Naive thymus-derived CD4-positive, alpha-beta T cell (primary cell): ENCODE measurements at places on chromosomes 7 and 10. TPM values are rescaled to one million over a fixed set of nuclear protein-coding genes. Genes with fewer than 3 reads are reported as not detected.

KEL gene
- total RNA-seq: 0.44 and 0.92 TPM in 2 replicates

GRCh38 chr7:151987748-151988529 is 31.7 kb downstream of the GALNTL5 start:
- DNase-seq: no peak

DNA sequence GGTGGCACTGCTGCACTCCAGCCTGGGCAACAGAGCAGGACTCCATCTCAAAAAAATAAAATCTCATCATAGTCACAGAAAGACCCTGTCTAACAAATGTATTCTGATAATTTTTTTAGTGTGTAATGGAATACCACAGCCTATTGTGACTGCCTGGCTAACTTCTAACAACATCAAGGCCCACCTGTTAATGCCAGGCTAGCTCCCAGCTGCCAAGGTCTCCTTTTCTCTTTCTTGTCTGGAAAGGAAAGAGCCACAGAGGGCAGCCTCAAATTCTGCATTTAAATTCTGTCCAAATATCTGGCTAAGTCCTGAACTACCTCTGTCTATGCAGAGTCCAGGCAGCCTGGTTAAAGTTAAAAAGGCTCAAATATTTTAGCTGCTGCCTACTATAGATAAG is 700.9 kb downstream of the MAGI2 start:
- DNase-seq: no peak

DNA sequence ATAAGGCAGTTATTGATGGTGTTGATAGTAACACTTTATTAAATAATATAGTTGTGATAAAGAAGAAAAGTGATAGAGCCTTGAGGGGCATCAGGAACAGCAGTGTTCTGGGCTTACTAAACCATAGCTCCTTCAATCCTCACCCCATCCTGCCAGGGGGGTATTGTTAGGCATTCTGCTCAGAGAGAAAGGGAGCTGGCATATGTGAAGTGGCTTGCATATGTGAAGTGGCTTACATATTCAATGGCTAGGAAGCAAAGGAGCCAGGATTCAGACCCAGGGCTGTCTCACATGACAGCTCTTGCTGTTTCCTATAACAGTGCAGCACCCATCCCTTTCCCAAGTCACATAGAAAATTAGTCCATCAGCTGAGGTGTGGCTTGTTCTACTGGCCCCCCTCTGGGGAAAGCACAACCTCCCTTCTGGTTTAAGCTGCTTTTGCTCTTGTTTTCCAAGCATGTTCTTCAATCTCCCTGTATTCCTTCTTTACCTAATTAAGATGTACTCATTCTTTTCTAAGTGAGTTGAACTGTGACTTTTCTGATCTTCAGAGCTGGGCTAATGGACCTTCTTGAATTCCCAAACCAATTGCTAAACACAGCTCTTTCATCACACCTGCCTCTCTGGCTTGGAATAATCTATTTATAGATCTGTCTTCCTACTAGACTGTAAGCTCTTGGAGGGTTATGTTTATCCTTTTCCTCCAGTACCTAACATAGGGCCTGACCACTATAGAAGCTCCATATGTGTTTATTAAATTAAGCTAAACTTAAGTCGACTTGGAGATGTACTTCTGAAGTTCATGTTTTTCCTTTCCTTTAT is 108.7 kb upstream of the GLI3 start:
- no peak for DNase-seq

GRCh38 chr7:157204134-157204533 is 65.4 kb downstream of the UBE3C start:
- DNase-seq: no peak

GNGT1 gene
- not detected in 2 replicates for total RNA-seq

- DNase-seq: no peak
Observed at GRCh38 chr7:143439866-143440265, 3.4 kb upstream of the TAS2R60 start.

LLCFC1 gene
- total RNA-seq: not detected in 2 replicates

UCMA gene
- total RNA-seq: not detected in 2 replicates
